ENCODE measurements at places on chromosomes 12 and 14.
A peak's percentile ranks its signal among the peaks of the same experiment; 100 is the strongest.

DNA sequence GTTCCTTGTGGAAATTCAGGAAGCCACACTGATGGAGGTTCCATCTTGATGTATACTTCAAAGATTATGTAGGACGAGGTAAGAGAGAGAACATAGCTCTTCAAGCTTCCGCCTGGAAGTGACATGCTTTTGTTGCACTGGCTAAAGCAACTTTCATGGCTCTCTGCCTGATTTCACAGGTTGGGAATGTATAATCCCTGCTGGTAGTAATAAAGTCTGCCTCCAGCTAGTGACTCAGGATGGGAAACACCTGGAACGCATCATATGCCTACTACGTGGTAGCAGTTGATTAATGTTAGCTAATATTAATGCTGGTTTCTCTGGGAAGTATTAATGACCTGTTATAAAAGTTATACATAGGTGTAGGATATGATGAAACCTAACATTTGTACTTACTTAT lies 71.1 kb downstream of the PELI2 start:
- no peak for DNase-seq

- no peak for DNase-seq
Measured at GRCh38 chr12:64286521-64286920, 64.4 kb upstream of the KICS2 start.

- peak; percentile 51 for DNase-seq
Measured at GRCh38 chr14:25537846-25538455, 488.0 kb upstream of the STXBP6 start.

DNA sequence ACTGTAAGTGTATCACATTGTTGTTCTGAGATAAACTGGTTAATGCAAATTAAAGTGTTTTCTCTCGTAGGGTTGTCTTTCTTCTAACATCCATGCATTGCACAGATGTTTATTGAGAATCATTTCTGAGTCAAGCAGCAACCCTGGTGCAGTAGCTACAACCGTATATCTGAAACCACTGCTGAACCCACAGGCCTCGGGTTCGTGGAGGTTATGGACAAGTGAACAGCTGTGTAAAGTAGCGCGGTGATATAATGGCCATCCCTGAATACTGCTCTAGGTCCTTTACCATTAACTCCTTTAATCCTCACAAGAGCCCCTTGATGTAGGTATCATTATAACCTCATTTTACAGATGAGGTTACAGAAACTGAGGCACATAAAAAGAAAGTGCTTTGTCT lies 486.1 kb upstream of the TMEM132C start:
- DNase-seq: no peak

GRCh38 chr14:67673451-67673850 lies 981 bp downstream of the VTI1B start:
- no peak for DNase-seq

- DNase-seq: no peak
Measured at GRCh38 chr14:75492832-75493591, 29.3 kb upstream of the BATF start.

DNA sequence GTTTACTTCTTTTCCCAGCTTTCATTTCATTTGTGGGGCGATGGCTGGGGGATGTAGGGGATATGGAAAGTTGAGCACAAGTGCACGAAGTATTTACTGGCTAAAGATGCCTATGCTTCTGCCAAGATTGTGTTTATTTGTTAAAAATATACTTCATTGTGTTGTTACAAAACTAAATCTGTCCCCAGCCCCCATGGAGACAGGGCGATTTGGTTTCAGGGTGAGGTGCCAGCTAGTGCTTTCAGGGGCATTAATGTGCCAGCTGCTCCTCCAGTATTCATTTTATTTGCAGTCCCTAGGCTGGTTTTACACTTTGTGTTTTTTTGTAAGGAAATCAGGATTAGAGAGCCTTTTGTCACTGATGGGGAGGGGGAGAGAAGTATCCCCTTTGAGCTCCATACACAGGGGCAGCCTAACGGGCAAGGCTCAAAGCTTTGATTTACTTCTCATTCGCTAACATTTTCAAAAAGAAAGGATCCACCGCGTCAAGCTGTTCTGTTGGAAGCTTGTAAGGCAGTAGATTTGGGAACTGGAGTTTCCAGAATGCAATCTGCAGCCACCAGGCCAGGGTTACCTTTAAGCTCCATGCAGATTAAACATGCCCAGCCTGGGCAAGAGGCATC lies 198.7 kb upstream of the PLEKHG7 start:
- no peak for DNase-seq

GRCh38 chr12:41903014-41903708 lies 241.5 kb downstream of the GXYLT1 start:
- DNase-seq: no peak

DNA sequence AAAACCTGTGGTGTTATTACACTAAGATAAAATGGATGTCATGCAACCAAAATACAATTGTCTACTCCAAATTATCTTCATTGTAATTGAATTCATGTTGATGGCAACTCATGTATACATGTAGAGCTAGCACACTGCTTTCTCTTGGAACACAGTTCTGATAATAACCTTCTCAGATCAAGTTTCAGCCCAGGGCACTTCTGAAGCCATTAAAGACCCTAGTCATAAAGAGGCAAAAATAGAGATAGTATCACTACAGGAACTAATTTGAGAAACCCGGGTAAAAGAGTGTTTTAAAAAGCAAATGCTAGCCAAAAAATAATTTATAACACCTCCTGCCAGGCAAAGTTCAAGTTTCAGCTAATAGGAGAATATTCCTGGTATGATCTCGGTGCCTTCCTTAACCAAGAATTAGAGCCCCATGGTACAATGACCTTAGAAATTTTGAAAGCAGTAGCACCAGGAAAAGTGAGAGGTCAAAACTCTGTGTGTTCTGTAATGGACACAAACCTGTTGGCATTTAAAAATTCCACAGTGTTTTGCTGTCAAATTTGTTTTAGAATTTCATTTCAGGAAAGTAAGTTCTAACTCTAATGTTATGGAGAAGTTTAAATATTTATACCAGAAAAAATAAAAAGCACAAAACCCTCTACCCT lies 105.0 kb upstream of the FRMD6 start:
- DNase-seq: no peak

DNA sequence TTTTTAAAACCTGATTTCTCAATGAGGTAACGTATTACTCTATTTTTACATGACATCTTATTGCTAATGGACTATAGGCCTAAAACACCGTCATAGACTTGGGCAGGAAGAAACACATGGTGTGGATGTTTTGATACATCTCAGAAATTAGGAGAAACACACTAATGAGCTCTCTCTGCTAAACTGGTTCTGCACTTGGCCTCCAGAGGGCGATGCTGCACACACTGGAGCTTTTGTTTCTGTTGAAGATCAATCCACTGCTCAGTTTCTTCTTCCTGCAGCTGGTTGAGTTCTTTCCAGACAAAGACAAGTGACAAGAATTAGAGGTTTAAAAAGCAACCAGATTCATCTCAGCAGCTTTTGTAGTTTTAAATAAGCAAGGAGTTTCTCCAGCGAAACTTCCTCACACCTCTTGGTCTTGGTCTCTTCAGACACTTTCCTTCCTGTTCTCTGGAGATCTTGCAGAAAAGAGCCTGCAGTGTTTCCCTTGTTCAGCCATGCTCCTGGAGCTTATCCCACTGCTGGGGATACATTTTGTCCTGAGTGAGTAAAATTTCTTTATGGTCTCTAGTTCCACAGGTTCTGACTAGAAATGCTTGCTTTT lies 178.5 kb upstream of the OR4E1 start:
- peak; percentile 36 for DNase-seq

GRCh38 chr12:69091442-69092017 lies 147.8 kb upstream of the CPSF6 start:
- DNase-seq: no peak

DNA sequence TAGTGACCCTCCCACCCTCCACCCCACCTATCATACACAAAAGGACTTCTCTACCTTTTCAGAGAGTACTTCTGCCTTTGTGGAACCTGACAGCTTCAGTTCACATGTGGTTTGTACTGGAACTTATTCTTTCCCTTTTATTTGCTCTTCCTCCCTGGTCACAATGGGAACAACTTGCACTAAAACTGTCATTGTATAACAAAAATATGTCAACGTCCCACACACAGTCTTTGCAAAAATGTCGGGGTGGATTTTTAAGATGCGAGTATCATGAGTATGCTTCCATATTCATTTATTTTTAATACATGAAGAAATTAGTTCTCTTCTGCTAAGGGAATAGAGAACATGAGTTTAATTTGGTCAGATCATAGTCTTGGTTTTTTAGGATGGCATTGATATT lies 45.6 kb upstream of the NELL2 start:
- DNase-seq: no peak

- no peak for DNase-seq
Measured at GRCh38 chr14:89158701-89159100, 258.3 kb downstream of the FOXN3 start.

- no peak for DNase-seq
Measured at GRCh38 chr12:104387190-104387589, 69.6 kb upstream of the CHST11 start.

DNA sequence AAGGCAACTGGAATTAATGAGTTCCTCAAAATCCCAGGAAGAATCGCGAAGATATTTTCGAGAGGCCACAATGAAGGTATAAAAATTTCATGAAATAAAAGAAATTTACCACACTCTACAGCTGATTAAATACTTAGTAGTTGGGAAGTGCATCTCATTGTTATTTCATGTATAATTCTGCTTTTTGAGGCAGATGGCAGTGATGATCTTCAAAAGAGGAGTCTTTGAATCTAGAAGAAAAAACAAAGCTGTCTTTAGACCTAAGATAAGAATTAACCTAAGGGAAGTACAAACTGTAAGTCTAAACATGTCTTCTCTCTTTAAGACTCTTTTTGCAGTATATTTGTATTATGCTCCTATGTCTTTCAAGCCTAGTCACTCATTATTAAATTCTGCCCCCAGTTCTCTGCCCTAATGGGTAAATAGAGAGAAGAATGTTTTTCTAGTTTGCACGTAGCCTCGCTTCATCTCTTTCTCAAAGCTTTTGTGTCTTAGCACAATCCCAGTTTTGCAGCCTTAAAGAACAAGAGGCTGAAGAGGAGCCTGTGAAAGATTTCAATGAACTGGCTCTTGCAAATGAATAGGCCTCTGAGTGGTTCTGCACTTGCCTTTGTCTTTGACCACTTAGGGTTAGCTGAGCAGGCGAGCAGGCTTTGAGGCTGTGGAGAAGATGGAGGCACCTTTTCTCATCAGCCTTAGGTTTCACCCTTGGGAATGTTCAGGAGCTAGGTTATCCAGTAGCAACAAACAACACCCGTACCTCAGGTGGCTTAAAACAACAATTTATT lies 32.7 kb downstream of the CFAP54 start:
- no peak for DNase-seq

GRCh38 chr12:15193946-15194345 lies 27.3 kb downstream of the RERG start:
- DNase-seq: no peak

- peak; percentile 63 for DNase-seq
Measured at GRCh38 chr12:99427104-99427503, 220.4 kb upstream of the GARIN6 start.

DNA sequence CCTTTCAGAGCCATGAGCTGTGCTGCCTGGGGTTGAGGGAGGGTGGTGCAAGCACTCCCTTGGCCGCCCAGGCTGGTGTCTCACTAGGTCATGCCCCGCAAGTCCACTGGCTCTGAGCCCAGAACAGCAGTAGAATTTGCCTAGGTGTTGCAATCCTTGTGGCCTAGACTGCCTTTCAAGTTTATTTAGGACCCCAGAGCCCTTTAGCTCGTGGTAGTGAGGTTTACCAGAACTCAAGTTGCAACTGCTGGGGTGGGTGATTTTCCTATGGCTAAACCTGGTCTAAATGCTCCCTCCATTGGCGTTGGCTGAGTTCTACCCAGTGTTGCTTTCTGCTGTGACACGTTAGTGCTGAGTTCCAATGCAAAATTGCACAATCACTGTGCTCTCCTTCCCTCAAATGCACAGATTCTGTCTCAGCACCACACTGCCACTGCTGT lies 287.2 kb downstream of the BCAT1 start:
- DNase-seq: peak; percentile 54

DNA sequence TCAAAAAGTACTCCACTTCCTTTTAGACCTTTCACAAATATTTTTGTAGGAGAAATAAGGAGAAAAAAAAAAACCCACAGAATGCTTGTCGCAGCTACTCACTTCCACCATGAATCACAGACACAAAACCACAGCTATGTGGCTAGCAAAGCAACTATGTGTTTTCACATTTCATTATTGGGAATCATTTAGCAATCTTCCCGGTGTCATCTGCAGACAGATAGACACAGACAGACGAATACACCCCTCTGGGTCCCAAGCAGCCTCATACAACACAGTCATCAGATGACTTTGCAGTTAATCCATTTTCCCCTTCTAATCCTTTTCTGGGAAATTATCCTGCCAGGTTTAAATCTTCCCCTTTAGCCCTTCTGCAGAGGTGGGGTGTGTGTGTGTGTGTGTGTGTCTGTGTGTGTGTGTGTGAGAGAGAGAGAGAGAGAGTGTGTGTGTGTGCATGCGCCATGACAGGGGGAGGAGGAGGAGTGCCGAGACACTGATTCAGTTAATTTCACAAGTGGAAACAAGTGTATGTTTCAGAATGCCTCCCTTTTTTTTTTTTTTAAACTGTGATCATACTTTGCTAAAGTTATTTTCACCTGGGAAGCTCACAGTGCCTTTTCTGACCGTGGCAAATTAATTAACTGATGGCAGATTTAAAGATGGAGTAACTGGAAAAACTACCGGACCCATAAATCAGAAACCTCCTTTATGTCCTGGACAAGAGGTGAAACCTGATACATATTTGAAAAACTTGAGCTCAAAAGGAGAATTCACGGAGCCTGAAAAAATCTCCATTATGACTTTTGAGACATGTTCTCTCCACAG lies 39.9 kb downstream of the LTBP2 start:
- DNase-seq: peak; percentile 95
